Kasumi-1 (cell line): ENCODE measurements at places on chromosomes 12 and 14.

- no peak for DNase-seq
These were observed 448.5 kb downstream of the PDZRN4 start for GRCh38 chr12:41636653-41637052.

- no peak for DNase-seq
These were observed 68.9 kb downstream of the FGD4 start for GRCh38 chr12:32467959-32468863.

DNA sequence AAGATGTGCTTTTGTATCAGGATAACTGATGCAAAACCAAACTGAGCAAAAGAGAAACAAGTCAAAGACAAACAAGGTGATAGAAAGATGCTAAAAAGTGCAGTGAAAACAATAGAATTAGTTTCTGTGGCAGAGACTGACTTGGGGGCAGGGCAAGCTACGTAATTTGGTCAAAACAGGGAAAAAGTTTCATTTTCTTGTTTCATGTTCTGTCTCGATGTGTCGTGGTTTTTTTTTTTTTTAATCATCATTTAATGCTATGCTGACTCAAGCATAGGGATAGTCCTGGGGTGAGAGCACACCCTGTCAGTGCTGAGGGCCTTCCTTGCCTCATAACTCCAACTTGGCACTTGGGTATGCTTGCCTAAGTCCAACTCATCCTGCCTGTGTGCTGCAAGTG, 144.1 kb upstream of the PTPRQ start:
- no peak for DNase-seq

- no peak for DNase-seq
These were observed 567.9 kb downstream of the MED13L start for GRCh38 chr12:115709540-115710011.

- no peak for DNase-seq
These were observed 139.0 kb upstream of the LRIG3 start for GRCh38 chr12:59059088-59059935.

GRCh38 chr12:20415641-20416040, 47.3 kb downstream of the PDE3A start:
- DNase-seq: no peak
